Activated CD8-positive, alpha-beta T cell treated with anti-CD3 and anti-CD28 coated beads, Interleukin-2, amount 10 ng/mL, durations not matched to agents 7 days and 5 days (primary cell): ENCODE measurements at places on chromosomes 5 and 9. TPM values are rescaled to one million over a fixed set of nuclear protein-coding genes. Genes with fewer than 3 reads are reported as not detected.

TMC1 gene
- not detected for total RNA-seq

GRCh38 chr5:109027983-109028607 lies 280.4 kb downstream of the FER start:
- no peak for DNase-seq
- no peaks in the 10 kb centered on the region for H3K27me3 ChIP-seq
- no peak overlapping the region for H3K4me3 ChIP-seq

GRCh38 chr5:170372971-170373370 lies 16.2 kb downstream of the KCNMB1 start:
- H3K36me3 ChIP-seq: no peaks in the 10 kb centered on the region
- H3K4me3 ChIP-seq: no peak overlapping the region
- H3K27me3 ChIP-seq: peaks cover 24% of the 10 kb centered on the region
- no peak overlapping the region for H3K27ac ChIP-seq

GRCh38 chr9:121609822-121610637 lies 41.4 kb upstream of the DAB2IP start:
- peaks cover 14% of the 10 kb centered on the region for H3K4me1 ChIP-seq
- H3K27ac ChIP-seq: no peak overlapping the region
- H3K27me3 ChIP-seq: peaks cover 40% of the 10 kb centered on the region
- no peak for DNase-seq
- no peaks in the 10 kb centered on the region for H3K36me3 ChIP-seq
- no peak overlapping the region for H3K4me3 ChIP-seq

- no peak overlapping the region for H3K4me3 ChIP-seq
- H3K36me3 ChIP-seq: no peaks in the 10 kb centered on the region
- peaks cover 6% of the 10 kb centered on the region for H3K4me1 ChIP-seq
- DNase-seq: no peak
- peaks cover 4% of the 10 kb centered on the region for H3K27me3 ChIP-seq
These were observed 159.6 kb upstream of the ALDH1B1 start for GRCh38 chr9:38232895-38233294.

GRCh38 chr5:81749192-81749560 lies 1.7 kb downstream of the SSBP2 start:
- H3K36me3 ChIP-seq: peaks cover 3% of the 10 kb centered on the region
- H3K27ac ChIP-seq: no peak overlapping the region
- H3K27me3 ChIP-seq: peaks cover 22% of the 10 kb centered on the region
- H3K4me3 ChIP-seq: peak overlapping the region; percentile 86
- peaks cover 22% of the 10 kb centered on the region for H3K4me1 ChIP-seq

DNA sequence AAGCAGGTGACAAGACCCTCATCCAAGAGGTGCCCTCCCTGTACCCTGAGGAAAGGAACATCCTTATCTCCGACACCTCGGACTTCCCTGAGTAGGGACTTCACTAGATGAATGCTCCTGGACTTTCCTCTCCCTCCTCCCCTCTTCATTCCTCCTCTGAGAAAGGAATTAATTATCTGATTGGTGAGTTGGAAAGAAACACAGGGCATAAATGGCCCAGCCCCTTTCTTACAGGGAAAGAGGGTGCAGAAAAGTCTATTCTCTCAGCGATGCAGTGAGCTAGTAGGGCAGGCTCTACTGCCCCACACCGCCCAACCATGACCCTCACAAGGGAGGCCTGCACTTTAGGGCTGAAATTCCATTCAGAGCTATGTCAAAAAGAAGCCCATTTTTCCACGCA lies 87.5 kb downstream of the TTC39B start:
- H3K27me3 ChIP-seq: no peaks in the 10 kb centered on the region
- H3K36me3 ChIP-seq: peaks cover 14% of the 10 kb centered on the region
- no peaks in the 10 kb centered on the region for H3K4me1 ChIP-seq

GRCh38 chr9:14909181-14909580 lies 1.0 kb downstream of the FREM1 start:
- DNase-seq: no peak
- no peaks in the 10 kb centered on the region for H3K36me3 ChIP-seq
- H3K27ac ChIP-seq: no peak overlapping the region
- H3K4me1 ChIP-seq: no peaks in the 10 kb centered on the region
- H3K27me3 ChIP-seq: peaks cover 5% of the 10 kb centered on the region

DNA sequence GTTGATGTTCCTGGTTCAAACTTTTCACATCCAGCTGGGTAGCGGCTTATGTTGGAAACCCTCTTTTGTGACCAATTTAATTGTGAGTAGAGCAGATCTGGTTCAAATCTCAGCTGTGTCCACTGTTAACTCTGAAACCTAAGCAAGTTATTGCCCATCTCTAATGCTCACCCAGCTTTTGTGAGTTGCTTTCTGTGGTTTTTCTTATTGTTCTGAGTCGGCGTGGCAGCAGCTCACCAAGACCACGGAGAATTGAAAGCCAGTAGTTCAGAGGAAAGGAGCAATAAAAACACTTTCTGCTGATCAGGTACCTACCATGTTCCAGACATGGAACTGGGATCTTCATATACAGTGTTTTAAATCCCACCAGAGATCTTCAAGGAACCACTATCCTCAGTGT lies 114.4 kb downstream of the DOCK2 start:
- no peaks in the 10 kb centered on the region for H3K27me3 ChIP-seq
- DNase-seq: no peak

DNA sequence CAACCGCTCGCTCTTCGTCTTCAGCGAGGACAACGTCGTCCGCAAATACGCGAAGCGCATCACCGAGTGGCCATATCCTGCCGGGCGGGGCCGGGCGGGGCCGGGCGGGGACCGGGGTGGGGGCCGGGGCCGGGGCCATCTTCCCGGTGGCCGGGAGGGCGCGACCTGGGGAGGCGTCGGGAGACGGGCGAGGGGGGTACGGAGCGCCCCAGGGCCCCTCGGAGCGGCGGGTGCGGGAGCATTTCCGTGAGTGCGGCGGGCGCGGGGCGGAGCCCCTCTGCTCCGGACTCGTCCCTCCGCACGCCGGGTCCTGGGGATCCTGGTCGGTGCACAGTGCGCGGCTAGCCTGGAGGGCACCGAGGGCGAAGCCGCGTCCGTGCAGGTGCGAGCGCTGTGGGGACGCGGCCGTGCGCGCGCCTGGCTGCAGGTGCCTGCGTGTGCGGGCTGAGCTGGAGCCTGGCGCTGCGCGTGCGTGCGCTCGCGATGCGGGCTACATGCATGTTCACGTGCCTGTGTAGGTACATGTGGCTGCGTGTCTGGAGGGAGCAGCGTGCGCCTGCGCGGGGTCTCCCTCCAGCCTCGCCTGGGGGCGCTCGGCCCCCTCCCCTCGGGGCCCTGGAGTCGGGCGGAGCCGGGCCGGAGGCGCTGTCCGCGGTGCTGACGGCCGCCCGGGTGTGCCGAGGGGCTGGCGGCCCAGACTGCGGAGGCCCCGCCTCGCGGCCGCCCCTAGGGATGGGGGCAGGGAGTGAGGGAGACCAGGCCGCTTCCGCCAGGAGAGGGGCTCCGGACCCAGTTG lies 762 bp downstream of the CACNA1B start:
- H3K4me3 ChIP-seq: no peak overlapping the region
- H3K36me3 ChIP-seq: peaks cover 3% of the 10 kb centered on the region
- peaks cover 11% of the 10 kb centered on the region for H3K27me3 ChIP-seq

ABO gene
- total RNA-seq: not detected

PCDHGA7 gene
- total RNA-seq: not detected

DNA sequence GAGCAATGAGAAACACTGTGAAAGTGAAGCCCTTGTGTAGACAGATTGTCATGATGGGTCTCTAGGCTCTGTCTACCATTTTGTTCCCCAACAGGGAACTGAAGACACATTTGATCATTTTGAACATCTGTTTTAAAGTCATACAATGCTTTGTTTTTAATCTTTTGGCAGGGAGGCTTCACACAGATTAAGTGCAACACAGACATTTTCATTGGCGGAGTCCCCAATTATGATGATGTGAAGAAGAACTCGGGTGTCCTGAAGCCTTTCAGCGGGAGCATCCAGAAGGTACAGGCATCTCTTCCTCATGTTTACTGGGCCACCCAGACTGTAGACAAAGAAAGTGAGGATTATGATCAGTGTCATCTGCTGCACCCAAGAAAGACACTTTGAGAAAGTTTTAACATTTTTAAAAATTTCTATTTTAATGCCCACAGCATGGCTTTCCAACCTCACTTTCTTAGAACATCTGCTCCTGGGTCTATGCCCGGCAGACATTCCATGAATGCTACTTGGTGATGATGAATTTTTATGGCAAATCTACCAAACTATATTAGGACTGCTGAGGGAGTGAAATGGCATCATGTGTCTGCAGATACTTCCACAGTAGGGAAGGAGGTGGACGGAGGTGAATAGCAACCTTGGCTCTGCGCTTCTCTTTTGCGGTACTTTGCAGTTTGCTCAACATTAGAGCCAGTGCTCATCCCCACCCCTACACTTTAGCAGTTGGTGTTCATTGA lies 121.3 kb downstream of the LIFR start:
- H3K4me3 ChIP-seq: no peak overlapping the region
- no peaks in the 10 kb centered on the region for H3K36me3 ChIP-seq
- H3K27me3 ChIP-seq: peaks cover 33% of the 10 kb centered on the region
- H3K27ac ChIP-seq: no peak overlapping the region
- DNase-seq: no peak

DNA sequence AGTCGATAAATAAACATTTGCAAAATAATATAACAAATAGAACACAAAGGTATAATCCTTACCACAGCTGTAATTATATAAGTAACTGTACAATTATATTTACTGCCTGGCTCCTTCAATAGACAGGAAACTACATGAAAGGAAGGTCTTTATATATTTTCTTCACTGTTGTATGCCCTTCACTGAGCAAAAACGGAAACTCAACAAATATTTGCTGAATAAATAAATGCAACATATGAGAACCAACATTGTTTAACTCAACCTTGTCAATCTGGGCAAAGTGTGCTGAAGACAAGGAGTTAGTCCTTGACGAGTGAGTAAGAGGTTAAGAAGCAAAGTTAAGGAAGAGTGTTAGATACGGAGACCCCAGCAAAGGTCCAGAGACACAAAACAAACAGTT lies 22.6 kb downstream of the PSMD5 start:
- H3K27ac ChIP-seq: no peak overlapping the region
- H3K27me3 ChIP-seq: no peaks in the 10 kb centered on the region
- no peaks in the 10 kb centered on the region for H3K4me1 ChIP-seq
- no peak for DNase-seq
- H3K36me3 ChIP-seq: peaks cover 75% of the 10 kb centered on the region
- no peak overlapping the region for H3K4me3 ChIP-seq

DNA sequence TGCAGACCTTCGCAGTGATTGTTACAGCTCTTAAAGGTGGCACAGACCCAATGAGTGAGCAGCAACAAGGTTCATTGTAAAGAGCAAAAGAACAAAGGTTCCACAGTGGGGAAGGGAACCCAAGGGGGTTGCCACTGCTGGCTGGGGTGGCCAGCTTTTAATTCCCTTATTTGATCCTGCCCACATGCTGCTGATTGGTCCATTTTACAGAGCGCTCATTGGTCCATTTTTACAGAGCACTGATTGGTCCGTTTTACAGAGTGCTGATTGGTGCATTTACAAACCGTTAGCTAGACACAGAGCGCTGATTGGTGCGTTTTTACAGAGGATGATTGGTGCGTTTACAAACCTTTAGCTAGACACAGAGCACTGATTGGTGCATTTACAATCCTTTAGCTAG lies 360.6 kb upstream of the DAB2 start:
- H3K36me3 ChIP-seq: no peaks in the 10 kb centered on the region
- no peak overlapping the region for H3K4me3 ChIP-seq
- no peak overlapping the region for H3K27ac ChIP-seq
- DNase-seq: no peak
- H3K4me1 ChIP-seq: no peaks in the 10 kb centered on the region

DCAF12 gene
- total RNA-seq: 56.7 TPM

GIN1 gene
- 7.5 TPM for total RNA-seq

GRCh38 chr5:109844148-109844547 lies 154.4 kb downstream of the MAN2A1 start:
- no peaks in the 10 kb centered on the region for H3K27me3 ChIP-seq
- peaks cover 14% of the 10 kb centered on the region for H3K4me1 ChIP-seq
- no peak for DNase-seq
- H3K36me3 ChIP-seq: peaks cover 65% of the 10 kb centered on the region

TMEM245 gene
- total RNA-seq: 27.4 TPM
